ENCODE measurements at places on chromosomes 12 and 14. TPM values are rescaled to one million over a fixed set of nuclear protein-coding genes. Genes with fewer than 3 reads are reported as not detected.

DNA sequence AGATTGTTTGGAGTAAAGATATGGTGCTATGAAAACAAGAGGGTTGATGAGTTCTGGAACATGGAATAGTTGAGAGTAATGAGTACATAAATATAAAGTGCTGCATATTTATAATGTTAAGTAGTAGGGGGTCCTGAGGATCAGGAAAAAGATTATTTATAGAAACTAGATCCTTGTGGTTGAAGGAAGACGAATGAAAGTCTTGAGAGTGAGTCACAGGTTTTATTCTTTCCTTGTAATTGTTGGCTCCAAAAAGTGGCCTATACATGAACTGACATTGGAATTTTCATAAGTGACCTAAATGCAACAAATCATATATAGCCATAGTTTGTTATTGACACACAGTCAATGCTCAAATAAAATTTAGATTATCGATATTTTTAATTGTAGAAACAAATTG, 440.4 kb upstream of the PRICKLE1 start:
- H3K4me3 ChIP-seq, result no peak overlapping the region
- H3K27me3 ChIP-seq, result no peaks in the 10 kb centered on the region
- H3K4me1 ChIP-seq, result no peaks in the 10 kb centered on the region
- no peaks in the 10 kb centered on the region for H3K36me3 ChIP-seq

DNA sequence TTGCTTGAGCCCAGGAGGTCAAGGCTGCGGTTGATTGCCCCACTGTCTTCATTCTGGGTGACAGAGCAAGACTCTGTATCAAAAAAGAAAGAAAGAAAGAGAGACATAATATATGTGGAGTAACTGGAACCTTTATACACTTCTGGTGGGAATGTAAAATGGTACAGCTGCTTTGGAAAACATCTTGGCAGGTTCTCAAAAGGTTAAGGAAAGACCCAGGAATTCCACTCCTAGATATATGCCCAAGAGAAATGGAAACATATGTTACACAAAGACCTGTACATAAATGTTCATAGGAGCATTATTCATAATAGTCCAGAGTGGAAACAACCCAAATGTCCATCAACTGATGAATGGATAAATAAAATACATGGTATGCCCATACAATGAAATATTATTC, 7.2 kb downstream of the RBMS2 start:
- no peak overlapping the region for H3K4me3 ChIP-seq
- H3K27me3 ChIP-seq, result no peaks in the 10 kb centered on the region
- no peaks in the 10 kb centered on the region for H3K36me3 ChIP-seq
- peak overlapping the region; percentile 79 for H3K27ac ChIP-seq
- peaks cover 2% of the 10 kb centered on the region for H3K4me1 ChIP-seq

- peaks cover 2% of the 10 kb centered on the region for H3K27me3 ChIP-seq
- peak overlapping the region; percentile 91 for H3K4me3 ChIP-seq
- peaks cover 4% of the 10 kb centered on the region for H3K36me3 ChIP-seq
- H3K27ac ChIP-seq, result peak overlapping the region; percentile 98
- no peak for DNase-seq
- H3K4me1 ChIP-seq, result peaks cover 40% of the 10 kb centered on the region
Measured at GRCh38 chr14:75566752-75567151, 11.7 kb upstream of the FLVCR2 start.

GRCh38 chr14:76257111-76257803, 105.5 kb downstream of the GPATCH2L start:
- H3K4me3 ChIP-seq, result no peak overlapping the region
- no peaks in the 10 kb centered on the region for H3K4me1 ChIP-seq

- H3K4me1 ChIP-seq, result peaks cover 56% of the 10 kb centered on the region
- H3K36me3 ChIP-seq, result peaks cover 24% of the 10 kb centered on the region
- peak overlapping the region; percentile 99 for H3K27ac ChIP-seq
- H3K4me3 ChIP-seq, result peak overlapping the region; percentile 96
- DNase-seq, result no peak
Measured at GRCh38 chr14:68791902-68792677, 777 bp downstream of the ZFP36L1 start.

- peaks cover 2% of the 10 kb centered on the region for H3K36me3 ChIP-seq
- H3K4me3 ChIP-seq, result peak overlapping the region; percentile 83
- DNase-seq, result no peak
- H3K4me1 ChIP-seq, result peaks cover 12% of the 10 kb centered on the region
- no peaks in the 10 kb centered on the region for H3K27me3 ChIP-seq
Measured at GRCh38 chr14:102394717-102395375, 32.1 kb downstream of the TECPR2 start.

GRCh38 chr12:16359512-16360491, 12.4 kb downstream of the MGST1 start:
- no peak overlapping the region for H3K27ac ChIP-seq
- no peaks in the 10 kb centered on the region for H3K36me3 ChIP-seq
- H3K4me3 ChIP-seq, result no peak overlapping the region
- no peaks in the 10 kb centered on the region for H3K4me1 ChIP-seq
- H3K27me3 ChIP-seq, result no peaks in the 10 kb centered on the region
- no peak for DNase-seq

DNA sequence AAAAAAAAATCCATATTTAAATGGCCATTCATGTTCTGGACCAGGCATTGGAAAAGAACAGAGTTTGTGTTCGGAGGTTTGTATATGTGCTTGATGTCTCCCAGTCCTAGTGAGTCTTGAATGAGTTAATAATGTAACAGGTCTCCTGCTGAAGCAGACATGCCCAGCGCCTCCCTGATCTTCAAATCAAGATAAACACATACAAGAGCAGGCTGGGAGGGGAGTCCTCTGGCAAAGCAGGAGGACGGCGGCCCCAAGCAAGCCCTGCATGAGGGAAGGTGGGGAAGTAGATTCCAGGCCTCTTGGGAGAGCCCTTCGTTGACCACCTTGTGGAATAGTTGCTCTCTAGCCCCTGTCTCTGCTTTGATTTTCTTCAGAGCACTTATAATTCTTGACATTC, 156.3 kb downstream of the ZFP36L1 start:
- DNase-seq, result no peak
- H3K36me3 ChIP-seq, result no peaks in the 10 kb centered on the region
- H3K4me1 ChIP-seq, result peaks cover 3% of the 10 kb centered on the region
- H3K27me3 ChIP-seq, result no peaks in the 10 kb centered on the region
- no peak overlapping the region for H3K27ac ChIP-seq

GRCh38 chr12:124744659-124745464, 118.8 kb downstream of the SCARB1 start:
- peaks cover 45% of the 10 kb centered on the region for H3K27me3 ChIP-seq
- no peak overlapping the region for H3K27ac ChIP-seq
- peaks cover 10% of the 10 kb centered on the region for H3K4me1 ChIP-seq
- no peak overlapping the region for H3K4me3 ChIP-seq
- no peaks in the 10 kb centered on the region for H3K36me3 ChIP-seq

GRCh38 chr12:107320033-107320928, 226.9 kb upstream of the CRY1 start:
- no peaks in the 10 kb centered on the region for H3K36me3 ChIP-seq
- H3K4me1 ChIP-seq, result peaks cover 42% of the 10 kb centered on the region
- H3K27me3 ChIP-seq, result no peaks in the 10 kb centered on the region
- peak overlapping the region; percentile 97 for H3K4me3 ChIP-seq

DNA sequence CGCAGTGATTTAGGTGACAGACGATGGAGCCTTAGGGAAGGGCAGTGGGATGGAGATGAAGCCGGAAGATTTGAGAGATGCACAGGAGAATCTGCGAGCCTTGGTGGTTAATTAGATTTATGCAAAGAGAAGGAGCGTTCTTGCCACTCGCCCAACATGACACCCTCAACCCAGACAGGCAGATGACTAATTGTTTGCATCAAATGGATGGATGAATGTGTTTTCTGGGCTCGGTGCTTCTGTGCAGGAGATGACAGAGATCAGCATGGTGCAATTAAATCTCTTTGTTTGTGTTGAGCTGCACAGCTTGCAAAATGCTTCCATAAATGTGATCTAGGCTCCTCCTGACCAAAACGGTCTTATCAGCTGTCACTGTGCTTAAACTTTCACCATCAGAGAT, 202.3 kb upstream of the PRMT8 start:
- H3K27ac ChIP-seq, result no peak overlapping the region
- no peak for DNase-seq
- H3K4me1 ChIP-seq, result peaks cover 5% of the 10 kb centered on the region
- H3K4me3 ChIP-seq, result no peak overlapping the region
- H3K27me3 ChIP-seq, result peaks cover 62% of the 10 kb centered on the region

DNA sequence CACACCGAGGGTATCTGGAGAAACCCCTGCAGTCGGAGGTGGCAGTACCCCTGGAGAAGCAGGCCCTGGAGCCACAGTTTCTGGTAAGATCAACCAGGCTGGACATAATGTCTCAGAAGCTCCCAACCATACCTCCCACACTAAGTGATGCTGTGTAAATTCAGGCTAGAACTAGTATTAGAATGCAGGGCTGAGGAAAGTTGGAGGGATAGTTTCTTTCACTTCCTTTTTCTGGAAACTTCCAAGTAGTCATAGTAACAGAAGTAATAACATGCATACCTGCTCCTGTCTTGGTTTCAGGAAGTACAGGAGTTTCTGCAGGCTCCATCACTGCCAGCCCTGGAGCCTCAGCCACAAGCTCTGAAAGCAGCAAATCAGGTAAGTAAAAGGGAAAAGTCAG, 228.1 kb upstream of the CNTN1 start:
- H3K4me1 ChIP-seq, result no peaks in the 10 kb centered on the region
- H3K36me3 ChIP-seq, result no peaks in the 10 kb centered on the region
- H3K4me3 ChIP-seq, result no peak overlapping the region
- H3K27me3 ChIP-seq, result no peaks in the 10 kb centered on the region

DNA sequence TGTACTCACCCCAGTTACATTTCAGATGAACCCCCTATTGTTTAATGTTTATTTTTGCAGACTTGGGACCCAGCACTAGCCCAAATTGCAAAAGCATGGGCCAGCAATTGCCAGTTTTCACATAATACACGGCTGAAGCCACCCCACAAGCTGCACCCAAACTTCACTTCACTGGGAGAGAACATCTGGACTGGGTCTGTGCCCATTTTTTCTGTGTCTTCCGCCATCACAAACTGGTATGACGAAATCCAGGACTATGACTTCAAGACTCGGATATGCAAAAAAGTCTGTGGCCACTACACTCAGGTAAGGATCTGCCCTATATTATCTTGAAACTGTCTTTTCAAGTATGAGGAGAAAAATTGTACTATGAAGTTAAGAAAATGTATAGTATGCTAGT, 1.2 kb downstream of the GLIPR1 start:
- no peaks in the 10 kb centered on the region for H3K27me3 ChIP-seq
- peak overlapping the region; percentile 92 for H3K27ac ChIP-seq
- peaks cover 65% of the 10 kb centered on the region for H3K4me1 ChIP-seq
- H3K4me3 ChIP-seq, result peak overlapping the region; percentile 77

DNA sequence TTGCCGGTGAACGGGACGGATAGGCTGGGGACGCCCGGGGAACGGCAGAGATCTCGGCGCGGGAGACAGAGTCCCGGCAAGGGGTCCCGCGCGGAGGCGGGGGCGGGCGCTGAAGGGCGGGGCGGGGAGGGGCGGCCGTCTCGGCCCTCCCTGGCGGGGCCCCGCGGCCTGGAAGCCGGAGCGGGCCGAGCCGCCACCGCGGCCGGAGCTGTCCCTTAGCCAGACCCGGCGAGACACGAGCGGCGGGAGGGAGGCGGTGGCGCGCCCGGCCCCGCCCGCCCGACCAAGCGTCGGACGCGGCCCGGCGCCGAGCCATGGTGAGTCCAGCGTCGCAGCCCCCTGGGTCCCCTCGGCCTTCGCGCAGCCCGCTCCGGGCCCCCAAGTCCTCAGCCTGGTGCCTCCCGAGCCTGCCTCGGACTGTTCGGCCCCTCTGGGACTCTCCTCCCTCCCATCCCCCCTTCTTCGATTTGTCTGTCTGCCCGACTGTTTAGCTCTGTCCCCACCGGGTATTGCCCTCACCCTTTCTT, at the start of gene ARHGEF40:
Gene ARHGEF40, plus strand, starts transcription at position 222 of the 527 bp plus-strand sequence. Its CDS starts 93 bp downstream, at position 315.
- peaks cover 84% of the 10 kb centered on the region for H3K27me3 ChIP-seq
- peaks cover 13% of the 10 kb centered on the region for H3K36me3 ChIP-seq
- H3K27ac ChIP-seq, result peak within 1 kb of the TSS; percentile 95

DNA sequence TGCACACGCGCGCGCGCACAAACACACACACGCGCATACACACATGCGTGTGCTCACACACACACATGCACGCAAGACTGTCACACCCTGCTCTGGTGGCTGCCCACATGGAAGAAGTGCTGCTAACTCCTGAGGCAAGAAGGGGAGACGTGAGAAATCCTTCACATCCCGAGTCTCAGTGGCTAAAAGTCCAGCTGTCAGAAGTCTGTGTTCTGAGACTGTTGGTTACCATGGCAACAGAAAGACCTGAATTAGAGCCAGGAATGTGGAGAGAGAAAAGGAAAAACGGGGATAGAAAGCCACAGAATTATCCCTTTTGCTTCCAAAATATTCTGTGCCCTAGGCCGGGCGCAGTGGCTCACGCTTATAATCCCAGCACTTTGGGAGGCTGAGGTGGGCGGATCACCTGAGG, 71.2 kb downstream of the PPFIBP1 start:
- no peaks in the 10 kb centered on the region for H3K27me3 ChIP-seq
- H3K4me1 ChIP-seq, result no peaks in the 10 kb centered on the region
- DNase-seq, result no peak
- H3K4me3 ChIP-seq, result no peak overlapping the region
- no peak overlapping the region for H3K27ac ChIP-seq

DNA sequence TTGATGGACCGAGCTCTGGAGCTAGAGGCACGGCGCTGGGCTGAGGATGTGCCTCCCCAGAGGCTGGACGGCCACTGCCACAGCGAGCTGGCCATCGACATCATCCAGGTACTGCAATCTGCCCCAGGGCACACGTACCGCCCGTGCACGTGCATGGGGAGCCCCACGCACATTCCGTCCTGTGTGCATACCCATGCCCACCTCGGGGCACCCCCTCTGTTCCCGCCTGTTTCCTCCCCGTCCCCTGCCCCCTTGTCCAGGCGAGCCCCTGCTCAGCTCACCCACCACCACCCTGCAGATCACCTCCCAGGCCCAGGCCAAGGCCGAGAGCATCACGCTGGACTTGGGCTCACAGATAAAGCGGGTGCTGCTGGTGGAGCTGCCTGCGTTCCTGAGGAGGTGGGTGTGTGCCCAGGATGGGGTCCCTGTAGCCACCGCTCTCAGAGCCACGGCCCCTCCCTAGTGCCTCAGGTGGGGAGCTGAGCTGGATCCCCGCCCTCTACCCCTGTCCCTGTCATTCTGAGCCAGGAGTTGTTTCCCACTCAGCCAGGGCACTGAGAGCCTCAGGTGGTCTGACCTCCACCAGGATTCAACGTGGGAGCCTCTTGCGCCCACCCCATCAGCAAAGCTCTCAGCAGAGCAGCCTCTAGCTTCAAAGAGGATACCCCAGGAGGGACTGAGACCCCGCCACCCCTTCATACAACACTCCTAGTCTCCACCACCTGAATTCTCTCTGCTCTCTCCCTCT, 6.9 kb downstream of the TNFAIP2 start:
- DNase-seq, result no peak
- no peak overlapping the region for H3K27ac ChIP-seq
- no peaks in the 10 kb centered on the region for H3K36me3 ChIP-seq

GRCh38 chr14:55589171-55589570, 9.2 kb downstream of the KTN1 start:
- H3K27ac ChIP-seq, result no peak overlapping the region
- no peaks in the 10 kb centered on the region for H3K36me3 ChIP-seq
- no peak overlapping the region for H3K4me3 ChIP-seq
- DNase-seq, result no peak

Gene RNASE7
- total RNA-seq, result not detected

Gene BDKRB2
- not detected for total RNA-seq

Gene CLECL1
- 1.5 TPM for total RNA-seq

Gene IL26
- 0.52 TPM for total RNA-seq

Gene GARIN6
- total RNA-seq, result not detected

Gene SOAT2
- total RNA-seq, result 2.5 TPM

Gene PROX2
- not detected for total RNA-seq

Gene KRT73
- 1.1 TPM for total RNA-seq

Gene RERG
- not detected for total RNA-seq
